ENCODE measurements at places on chromosomes 6 and 20.

DNA sequence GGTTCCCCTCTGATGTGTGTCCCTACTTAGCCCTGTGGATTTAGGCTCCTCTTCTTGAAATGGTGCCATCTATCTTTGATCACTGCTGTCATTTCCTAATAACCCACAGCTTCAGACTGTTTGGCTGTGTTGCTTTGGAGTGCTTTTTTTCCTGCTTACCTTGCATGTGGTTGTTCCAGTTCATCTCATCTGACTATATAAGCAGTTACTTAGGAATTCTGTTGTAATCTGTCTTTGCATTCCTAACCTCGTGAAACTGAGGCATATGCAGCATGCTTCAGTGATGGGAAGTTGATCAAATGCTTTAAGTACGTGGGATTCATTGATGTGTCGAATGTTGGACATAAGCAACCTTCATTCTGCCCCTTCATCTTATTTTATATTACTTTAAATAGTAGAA lies 115.8 kb upstream of the FLRT3 start:
- no peak for DNase-seq

- no peak for DNase-seq
Observed at GRCh38 chr20:20440481-20440880, 72.6 kb downstream of the INSM1 start.

DNA sequence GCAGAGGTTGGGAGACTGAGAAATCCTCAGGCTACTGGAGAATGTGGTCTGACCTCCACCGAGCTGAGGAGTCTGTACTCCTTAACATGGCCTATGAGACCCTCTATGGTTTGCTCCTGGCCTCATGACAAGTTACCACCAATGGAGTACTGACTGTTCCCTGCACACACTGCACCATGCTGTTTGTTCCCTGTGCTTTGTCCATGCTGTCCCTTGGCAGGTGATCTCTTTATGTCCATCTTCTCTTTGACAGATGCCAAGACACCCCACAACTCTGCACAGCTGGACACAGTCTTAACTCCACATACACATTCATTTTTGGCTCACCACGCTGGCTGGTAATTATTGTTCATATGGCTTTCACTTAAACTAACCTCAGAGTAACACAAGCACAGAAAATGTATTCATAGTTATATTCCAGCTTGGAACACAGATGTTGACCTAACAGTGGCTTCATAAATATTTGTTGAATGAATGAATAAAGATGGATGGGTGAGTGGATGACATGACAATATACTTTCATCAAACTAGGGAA lies 258.0 kb downstream of the ATXN1 start:
- DNase-seq = no peak

GRCh38 chr6:105900125-105900937 lies 185.8 kb upstream of the PRDM1 start:
- DNase-seq = no peak

GRCh38 chr6:67666177-67666964 lies 968.7 kb upstream of the ADGRB3 start:
- no peak for DNase-seq

DNA sequence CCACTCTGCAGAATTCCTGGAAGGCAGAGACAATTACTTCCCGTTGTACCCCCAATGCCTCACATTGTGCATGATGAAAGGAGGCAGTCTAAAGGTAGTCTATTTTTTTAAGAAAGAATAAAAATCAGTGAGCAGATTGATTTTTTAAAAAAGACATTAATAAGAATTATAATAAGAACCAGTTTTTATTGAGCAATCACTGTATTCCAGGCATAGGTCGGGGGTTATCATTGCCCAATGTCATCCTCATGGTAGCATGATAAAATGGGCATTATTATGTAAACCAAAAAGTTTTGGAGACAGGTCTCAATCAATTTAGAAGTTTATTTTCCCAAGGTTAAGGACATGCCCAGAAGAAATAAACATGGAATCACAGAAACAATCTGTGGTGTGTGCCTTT lies 14.0 kb upstream of the QKI start:
- no peak for DNase-seq

GRCh38 chr6:121886223-121886830 lies 450.9 kb downstream of the GJA1 start:
- no peak for DNase-seq

GRCh38 chr20:62240020-62240685 lies 1.8 kb downstream of the OSBPL2 start:
- no peak for DNase-seq

GRCh38 chr6:136677822-136678221 lies 114.5 kb downstream of the MAP3K5 start:
- DNase-seq = no peak

DNA sequence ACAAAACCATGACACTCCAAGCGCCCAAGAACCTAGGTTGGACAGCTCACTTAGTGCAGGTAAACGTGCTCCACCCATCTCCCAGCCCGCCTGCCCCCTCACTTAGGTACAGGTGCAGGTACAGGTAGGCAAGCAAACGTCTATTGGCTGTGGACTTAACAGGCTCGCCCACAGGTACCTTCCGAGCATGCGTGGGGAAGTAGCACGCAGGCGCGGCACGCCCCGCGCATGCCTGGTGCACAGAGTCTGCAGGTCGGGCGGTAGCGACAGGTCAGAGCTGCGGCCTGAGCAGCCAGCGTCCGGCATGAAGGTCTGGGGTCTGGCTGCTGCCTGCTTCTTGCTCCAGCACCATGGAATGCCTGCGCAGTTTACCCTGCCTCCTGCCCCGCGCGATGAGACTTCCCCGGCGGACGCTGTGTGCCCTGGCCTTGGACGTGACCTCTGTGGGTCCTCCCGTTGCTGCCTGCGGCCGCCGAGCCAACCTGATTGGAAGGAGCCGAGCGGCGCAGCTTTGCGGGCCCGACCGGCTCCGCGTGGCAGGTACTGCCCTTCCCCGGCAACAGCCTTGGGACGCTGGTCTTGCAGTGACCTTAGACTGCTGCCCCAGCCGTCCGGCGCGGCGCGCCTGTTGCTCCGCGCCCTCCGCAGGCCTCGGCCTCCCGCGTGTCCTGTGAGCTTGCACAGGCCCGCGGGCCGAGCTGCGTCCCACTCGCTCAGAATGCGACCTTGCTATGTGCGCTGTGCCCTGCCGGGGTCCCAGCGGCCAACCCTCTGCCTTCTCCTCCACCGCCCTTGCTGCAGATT lies at the start of gene MRS2:
MRS2 (plus strand) TSS at position 240 of the 804 bp plus-strand sequence; CDS start at position 351, 111 bp downstream.
- DNase-seq = peak; percentile 41

- no peak for DNase-seq
Observed at GRCh38 chr6:29200767-29201662, 30.3 kb downstream of the OR2J2 start.

- DNase-seq = no peak
Observed at GRCh38 chr6:46757214-46757596, 10.5 kb downstream of the ANKRD66 start.

- no peak for DNase-seq
Observed at GRCh38 chr6:26031151-26031594, 56.1 kb upstream of the HFE start.

DNA sequence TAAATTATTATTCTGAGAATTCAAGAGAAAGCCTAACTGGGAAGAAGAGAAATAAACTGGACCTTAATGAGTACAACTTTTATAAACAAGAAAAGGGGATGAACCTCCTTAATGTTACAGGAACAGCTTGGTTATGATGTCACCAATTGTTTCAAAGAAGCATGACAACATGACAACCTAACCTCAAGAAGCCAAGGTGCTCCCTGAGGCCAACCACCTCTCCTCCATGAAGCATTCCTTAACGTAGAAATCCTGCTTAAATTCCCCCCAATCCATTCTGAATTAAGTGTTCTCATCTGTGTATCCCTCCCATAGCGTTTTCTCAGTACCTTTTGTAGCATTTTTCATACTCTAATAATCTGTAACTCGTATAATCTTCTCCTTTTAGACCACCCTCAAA lies 1.7 kb downstream of the HBS1L start:
- no peak for DNase-seq

DNA sequence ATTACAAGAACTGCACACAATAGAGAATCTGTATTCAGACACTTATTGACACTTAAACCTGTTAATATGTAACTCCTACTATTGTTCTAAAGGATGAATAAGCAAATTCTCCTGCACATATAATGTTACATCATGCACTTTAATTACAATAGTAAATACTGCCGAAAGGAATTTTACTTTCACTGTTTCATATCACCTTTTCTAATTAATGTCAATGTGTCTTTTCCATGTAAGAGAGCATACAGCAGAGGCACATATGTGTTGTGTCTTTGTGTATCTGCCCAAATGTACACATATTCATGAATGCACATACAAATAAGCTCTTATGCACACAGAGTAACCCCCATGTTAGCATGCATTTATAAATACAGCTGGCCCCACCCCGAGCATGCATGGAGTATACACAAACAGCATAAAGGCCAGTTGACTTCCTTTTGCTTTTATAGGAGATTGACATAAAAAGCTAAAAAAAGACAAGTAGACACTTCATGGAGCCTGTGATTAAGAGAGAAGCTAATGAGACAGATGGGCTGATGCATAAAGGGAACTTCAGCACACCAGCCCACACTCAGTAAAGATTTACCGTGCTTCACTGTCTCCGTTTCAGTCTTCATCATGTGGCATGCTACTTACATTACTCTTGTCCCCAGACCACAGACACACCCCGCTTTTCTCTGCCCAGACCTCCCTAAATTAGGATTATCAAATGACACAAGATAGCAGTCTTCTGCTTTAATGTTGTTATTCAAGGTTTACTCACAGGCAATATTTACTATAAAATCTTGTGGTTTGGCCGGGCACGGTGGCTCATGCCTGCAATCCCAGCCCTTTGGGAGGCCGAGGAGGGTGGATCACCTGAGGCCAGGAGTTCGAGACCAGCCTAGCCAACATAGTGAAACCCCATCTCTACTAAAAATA lies 184.6 kb downstream of the ATXN1 start:
- no peak for DNase-seq

Measured in neuronal stem cell (in vitro differentiated cells).